Natural killer cell (primary cell): ENCODE measurements at places on chromosomes 5 and 9. TPM values are rescaled to one million over a fixed set of nuclear protein-coding genes. Genes with fewer than 3 reads are reported as not detected.
A peak's percentile ranks its signal among the peaks of the same experiment; 100 is the strongest.

Gene SHISAL2B
- total RNA-seq, result not detected

Gene SMIM32
- total RNA-seq, result not detected

GRCh38 chr5:155767470-155767869 lies 559.5 kb upstream of the SGCD start:
- H3K4me3 ChIP-seq, result no peak overlapping the region
- H3K4me1 ChIP-seq, result peaks cover 36% of the 10 kb centered on the region
- no peaks in the 10 kb centered on the region for H3K27me3 ChIP-seq
- no peaks in the 10 kb centered on the region for H3K36me3 ChIP-seq
- peak overlapping the region; percentile 70 for H3K27ac ChIP-seq

DNA sequence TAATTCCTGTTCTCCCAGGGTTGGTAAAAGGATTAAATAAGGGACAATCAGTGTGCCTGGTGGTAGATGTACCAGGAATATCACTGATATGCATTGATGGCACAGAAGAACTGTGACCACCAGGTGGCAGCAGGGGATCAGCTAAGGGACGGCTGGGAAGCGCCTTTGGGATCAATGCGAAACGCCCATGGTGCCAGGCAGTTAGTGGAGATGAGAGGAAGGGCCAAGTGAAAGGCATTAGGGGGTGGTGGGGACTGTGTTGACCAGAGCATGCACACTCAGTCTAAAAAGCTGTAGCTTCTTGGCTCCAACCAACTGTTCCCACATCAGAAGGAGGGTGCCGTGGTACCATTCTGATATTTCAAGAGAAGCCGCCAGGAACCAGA lies 55.6 kb downstream of the ARHGEF37 start:
- no peaks in the 10 kb centered on the region for H3K27me3 ChIP-seq
- H3K27ac ChIP-seq, result no peak overlapping the region
- DNase-seq, result no peak
- H3K4me3 ChIP-seq, result no peak overlapping the region

GRCh38 chr9:100428871-100429654 lies 2.1 kb downstream of the MSANTD3 start:
- no peak overlapping the region for H3K4me3 ChIP-seq
- no peak overlapping the region for H3K27ac ChIP-seq
- no peak for DNase-seq
- no peaks in the 10 kb centered on the region for H3K27me3 ChIP-seq
- peaks cover 20% of the 10 kb centered on the region for H3K4me1 ChIP-seq
